ENCODE measurements at places on chromosomes 5 and 9.

GRCh38 chr9:28650327-28650726, 1077.0 kb upstream of the C9orf72 start:
- DNase-seq = no peak

- DNase-seq = no peak
Observed at GRCh38 chr5:113090336-113091106, 113.9 kb downstream of the DCP2 start.

DNA sequence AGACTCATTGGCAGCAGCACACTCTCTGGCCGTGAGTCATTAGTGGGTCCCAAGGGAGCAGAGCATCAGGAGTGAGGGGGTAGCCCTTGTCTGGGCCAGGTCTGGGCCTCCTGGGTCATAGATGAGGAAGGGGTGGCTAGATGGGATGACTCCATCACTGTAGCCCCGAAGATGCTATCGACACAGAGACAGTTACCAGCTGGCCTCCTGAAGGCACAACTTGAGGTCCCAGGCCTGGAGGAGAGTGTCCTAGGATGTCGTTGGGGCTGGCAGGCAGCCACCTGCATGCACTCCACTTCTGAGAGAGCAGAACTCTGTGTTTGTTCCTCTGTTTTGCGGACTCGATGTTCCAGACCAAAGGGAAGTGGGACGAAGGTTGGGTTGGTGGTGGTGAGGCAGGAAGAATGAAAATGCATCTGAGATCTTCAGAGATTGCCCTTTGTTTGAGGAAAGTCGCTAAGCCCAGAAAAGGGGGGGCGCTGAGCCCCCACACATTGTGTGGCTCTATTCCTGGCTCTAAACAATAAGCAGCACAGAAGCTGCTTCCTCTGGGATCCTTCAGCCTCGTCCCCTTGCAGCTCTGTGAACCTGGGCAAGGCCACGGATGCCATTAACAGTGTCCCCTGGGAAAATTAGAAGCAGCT, 4.7 kb downstream of the BTNL9 start:
- DNase-seq = no peak

DNA sequence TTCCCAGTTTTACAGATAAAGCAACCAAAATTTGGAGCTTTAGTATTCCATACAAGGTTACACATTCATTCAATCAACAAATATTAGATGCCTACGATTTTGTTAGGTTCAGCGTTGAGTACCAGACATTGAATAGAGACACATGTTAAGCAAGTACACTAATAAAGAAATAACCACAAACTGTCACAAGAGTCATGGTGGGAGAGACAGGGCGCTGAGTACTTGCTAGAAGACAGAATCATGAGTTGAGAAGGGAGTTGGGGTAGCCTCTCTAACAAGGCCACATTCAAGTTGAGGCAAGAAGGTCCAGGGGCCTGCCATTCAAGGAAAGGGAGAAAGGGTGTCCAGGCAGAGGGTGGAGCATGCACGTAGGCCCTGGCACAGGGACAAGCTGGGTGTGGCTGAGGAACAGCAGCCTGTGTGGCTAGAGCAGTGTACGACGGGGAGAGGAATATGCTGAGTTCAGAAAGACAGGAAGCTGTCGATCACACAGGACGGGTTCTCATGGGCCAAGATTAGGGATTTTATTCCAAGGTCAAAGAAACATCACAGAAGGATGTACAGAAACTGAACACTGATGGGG, 17.0 kb downstream of the CDK5RAP2 start:
- DNase-seq = no peak

DNA sequence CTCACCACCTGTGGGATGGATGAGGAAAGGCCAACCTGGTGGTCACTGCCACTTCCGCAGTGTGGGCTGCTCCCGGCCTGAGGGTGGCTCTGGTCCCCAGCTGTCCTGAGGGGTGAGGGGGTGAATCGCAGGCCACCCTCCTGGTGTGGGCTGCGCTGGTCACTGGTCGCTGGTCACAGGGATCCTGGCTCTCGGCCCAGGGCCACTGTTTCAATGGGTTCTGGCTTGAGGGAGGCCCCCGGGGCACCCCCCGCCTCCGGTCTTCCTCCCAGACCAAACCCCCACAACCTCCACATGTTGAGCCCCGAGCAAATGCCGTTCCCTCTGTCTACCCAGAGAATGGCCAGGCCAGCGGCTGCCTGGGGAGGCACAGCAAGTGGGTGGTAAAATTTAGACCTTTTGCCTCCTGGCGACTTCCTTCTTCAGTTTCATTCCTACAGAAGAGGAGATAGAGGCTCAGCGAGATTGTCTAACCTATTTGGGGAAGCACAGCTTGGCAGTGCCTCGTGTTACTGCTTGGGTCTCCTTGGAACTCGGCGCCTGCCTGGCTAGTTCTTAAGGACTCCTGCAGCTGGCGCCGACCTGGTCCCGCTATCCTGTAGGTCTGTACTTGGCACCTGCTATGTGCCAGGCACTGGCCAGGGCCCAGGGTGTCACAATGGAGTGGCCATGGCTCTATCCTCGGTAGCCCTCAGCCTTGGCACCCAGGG, 48.2 kb downstream of the RXRA start:
- no peak for DNase-seq

DNA sequence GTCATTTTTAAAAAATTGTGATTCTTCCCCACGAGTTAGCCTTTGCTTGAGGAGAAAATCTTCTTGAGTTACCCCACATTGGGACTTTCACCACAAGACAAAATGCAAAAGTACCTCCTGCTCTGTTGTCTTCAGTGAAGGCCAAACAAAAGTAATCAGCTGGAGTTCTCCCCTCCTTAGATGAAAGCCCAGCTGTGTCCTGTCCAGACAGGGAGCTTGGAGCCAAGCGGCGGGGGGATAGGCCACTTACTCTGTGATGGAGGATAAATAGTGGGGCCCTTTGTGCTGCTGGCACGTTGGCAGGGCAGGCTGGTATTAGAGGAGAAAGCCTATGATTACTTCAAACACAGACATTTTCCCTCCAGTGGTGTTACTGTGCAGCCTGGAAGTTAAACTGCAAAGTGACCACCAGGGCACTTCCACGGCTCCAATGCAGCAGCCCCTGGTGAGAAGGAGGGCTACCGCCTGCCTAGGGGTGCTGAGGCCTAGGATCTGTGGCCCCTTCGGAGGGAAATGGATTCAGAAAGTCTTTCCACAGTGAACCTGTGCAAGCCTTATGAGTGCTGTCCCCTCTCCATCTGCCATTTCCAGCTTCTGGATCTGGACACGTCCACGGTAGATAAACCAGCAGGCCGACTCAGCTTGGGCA, 155.0 kb downstream of the TMEM167A start:
- DNase-seq = no peak

DNA sequence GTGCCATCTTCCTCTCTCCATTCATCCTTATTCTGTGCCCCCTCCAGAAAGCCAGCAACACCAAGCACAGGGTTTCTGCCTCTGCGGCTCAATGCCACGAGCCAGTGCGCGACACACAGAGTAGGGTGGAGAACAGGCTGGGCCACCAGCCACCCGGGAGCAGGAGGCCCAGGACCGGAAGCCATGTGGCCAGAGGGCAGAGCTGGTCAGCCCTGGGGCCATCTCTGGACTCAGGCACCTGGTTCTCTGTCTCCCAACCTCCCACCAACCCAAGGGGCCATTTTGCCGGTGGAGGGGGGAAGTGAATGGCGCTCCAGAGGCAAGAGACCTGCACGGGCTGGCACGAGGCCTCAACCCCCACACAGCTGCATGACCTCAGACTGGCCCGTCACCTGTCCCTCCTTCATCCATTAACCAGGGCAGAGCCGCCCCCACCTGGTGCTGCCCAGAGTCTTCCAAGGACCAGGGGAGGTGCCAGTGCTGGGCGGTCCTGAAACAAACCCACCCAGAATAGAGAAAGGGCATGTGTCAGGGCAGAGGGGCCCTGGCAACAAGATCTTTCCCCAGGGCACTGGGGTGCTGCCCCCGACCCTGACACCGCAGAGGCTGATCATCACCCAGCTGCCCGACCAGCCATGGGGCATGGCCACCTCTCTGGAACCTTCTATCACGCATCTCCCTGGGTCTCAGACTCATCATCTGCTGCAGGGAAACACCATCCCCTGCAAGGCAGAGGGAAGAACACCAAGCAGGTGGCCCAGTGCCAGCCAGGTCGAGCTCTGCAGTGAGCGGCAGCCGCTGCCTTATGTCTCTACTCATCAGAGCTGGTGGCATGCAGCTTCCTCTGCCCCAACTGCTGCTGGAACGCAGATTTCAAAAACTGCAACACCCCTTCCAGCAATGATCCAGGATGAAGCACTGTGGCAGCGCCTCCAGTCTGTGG, 11.9 kb downstream of the VAV2 start:
- no peak for DNase-seq
